Stimulated activated CD4-positive, alpha-beta T cell treated with anti-CD3 and anti-CD28 coated beads, Interleukin-12 subunit alpha, Interleukin-12 subunit beta, amount 100 ng/mL, for 48 hours (primary cell): ENCODE measurements at places on chromosomes 7 and 10.

DNA sequence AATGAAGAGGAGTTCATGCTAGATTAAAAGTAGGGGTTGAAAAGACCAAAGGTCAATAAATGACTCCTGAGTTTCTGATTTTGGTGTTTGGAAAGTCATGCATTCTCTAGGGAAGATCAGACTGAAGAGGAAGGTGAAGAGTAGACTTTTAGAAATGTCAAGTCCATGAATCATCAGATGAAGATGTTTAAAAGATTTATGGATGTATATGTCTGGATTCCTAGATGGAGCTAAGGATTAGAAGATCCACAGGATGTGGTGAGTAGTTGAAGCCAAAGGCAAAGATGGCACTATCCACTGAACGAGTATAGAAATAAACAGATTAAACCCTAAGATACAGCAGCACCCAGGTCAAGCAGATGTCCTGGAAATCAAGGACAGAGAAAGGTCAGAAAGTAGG is 298.5 kb downstream of the GPAM start:
- DNase-seq, result no peak

DNA sequence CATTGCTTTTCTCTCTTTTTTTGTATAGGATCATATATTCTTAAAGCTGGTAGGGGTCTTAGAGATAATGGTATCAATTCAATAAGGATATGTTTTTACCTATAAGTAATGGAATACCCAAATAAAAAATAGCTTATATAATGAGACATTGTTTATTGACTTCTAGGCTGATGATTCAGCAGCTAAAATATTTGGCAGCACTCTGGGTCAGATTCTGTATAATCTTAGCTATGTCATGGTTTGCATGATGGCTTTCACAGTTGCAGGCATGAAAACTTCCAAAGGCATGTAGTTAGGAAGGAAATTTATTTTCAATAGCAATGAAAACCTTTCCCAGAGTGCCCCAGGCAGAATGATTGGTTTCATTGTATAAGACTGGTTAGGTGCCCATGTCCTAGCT is 32.1 kb upstream of the A1CF start:
- no peak for DNase-seq

DNA sequence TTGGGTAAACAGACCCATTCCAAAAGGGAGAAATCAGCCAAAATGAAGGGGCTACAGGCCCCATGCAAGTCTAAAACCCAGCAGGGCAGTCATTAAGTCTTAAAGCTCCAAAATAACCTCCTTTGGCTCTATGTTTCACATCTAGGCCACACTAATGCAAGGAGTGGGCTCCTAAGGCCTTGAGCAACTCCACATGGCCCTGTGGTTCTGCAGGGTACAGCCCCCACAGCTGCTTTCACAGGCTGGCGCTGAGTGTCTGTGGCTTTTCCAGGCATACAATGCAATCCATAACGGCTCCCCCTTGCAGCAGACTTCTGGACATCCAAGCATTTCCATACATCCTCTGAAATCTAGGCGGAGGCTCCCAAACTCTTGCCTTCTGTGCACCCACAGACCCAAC is 9.0 kb downstream of the TMEM243 start:
- no peak for DNase-seq

DNA sequence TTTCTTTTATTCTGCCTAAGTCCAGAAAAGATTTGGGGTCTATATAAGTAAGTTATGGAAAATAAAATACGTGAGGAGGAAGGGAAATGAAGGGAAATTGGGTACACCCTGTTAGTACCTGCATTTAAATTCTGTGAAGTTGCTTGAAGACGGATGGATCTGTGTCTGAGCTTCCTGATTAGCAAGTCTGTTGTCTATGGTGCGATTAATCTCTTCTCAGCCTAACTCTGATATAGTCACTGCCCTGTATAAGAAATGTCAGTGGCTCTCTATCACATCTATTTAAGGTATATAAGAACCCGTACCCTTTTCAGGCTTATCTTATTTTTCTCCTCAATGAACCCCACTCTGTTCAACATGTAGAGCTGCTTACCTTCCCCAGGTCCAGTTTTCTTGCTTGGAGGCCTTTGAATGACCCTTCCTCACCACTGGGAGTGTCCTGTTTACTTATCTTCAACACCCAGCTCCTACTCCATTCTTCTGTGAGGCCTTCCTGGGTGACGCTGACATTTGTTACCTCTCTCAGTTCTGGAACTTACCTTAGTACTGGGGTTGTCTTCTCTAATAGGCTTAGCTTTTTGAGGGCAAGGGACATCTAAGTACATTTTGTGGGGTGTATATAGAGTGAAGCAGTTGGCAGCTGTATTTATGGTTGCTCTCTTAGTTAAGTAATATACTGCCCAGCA is 149.6 kb upstream of the PRPS1L1 start:
- no peak for DNase-seq

- DNase-seq, result no peak
Measured at GRCh38 chr7:1393421-1393820, 65.8 kb downstream of the MICALL2 start.

- no peak for DNase-seq
Measured at GRCh38 chr10:132399117-132400035, 2.4 kb downstream of the PWWP2B start.

DNA sequence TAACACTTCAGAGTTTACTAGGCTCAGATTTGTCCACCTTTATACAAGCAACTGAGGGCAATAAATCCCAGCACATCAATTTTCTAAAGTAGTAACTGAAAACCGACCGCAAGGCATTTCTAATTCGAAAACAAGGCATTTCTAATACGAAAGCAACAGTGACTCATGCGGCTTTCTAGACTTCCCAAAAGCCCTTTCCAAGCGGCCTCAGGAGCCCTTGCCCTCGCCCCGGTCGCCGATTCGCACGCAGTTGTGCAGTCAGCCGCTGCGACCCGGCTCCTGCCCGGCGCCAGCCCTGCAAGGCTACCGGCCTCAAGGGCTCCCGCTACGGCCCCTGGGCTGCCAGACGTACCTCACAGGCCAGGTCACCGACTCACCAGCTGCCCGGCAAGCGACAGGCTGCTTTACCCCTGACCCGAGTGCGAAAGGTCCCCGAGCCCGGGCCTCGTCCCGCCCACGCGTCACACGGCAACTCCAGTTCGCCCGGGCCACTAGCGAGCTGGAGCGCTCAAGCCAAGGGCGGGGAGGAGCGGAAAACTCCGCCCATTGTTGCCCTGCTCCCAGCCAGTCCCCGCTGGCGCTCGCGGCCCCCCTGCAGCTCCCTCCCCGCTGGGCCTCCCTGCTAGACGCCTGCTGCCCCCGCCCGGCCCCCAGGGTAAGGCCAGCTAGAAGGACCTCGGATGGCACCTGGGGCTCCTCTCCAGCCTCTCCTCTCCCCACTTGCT is 7.3 kb downstream of the NCOA4 start:
- DNase-seq, result peak; percentile 83

DNA sequence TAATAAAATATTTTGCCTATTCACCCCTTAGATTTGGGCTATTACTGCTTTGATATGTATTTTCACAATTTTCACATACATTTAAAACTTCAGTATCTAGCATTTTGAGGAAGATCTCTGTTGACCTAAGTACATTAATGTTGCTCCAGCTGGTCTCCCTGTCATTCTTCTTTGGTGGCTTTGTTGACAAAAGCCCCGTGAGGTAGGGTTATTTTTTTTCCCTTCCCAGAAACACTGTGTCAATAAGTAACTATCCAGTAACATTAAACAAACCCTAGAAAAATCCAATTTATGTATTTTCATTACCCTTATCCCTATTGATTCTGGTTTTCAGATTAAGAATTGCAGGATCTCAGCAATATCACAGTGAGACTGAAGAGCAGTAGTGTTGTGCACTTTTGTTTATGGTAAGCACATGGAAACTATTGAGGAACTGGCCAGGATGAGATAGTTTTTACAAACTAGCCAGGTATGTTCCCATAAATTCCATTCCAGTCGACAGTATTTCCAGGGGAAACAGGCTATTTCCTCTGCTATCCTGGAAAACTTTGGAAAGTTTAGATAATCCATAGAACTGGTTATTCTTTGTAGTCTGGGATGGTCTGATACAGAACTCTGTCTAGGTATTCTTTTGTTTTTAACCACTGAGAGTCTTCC is 198.2 kb downstream of the PON1 start:
- no peak for DNase-seq

DNA sequence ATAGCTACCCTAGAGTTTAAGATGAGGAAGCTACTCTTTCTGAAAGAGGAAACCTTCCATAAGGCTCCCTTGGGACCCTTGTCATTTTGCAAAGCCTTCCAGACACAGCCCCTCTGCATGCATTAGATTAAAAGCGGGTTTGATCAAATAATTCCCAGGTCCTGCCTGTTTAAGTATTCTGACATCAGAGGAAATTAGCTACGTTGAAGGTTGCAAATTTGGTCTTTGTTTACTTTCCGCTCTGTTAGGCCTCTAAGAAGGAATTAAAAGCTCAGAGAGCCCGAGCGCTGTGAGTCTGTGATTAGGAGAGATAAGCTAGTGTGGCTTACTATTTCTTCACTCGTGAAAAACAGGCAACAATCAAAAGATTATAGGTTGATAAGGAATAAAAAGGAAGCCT is 1.4 kb upstream of the THSD7A start:
- no peak for DNase-seq

- DNase-seq, result no peak
Measured at GRCh38 chr10:68502846-68503245, 24.5 kb downstream of the SLC25A16 start.

DNA sequence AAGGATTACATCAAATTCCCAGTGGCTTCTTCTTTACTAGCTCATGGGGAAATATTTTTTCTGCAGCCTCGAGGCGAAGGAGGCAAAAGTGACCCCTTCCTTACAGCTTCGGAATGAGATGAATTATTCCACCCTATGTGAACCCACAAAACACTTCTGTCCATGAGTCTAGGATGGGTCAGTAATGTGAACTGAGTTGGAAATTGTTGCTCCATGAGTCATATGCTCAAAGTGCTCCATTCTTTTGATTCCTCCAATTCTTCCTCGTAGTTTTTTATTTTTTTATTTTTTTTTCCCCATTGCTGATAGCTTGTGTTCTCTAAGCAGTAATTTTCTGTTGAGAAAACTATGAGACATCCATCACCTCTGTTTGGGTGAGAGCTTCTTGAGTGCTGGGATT is 31.7 kb upstream of the FAM204A start:
- DNase-seq, result no peak

DNA sequence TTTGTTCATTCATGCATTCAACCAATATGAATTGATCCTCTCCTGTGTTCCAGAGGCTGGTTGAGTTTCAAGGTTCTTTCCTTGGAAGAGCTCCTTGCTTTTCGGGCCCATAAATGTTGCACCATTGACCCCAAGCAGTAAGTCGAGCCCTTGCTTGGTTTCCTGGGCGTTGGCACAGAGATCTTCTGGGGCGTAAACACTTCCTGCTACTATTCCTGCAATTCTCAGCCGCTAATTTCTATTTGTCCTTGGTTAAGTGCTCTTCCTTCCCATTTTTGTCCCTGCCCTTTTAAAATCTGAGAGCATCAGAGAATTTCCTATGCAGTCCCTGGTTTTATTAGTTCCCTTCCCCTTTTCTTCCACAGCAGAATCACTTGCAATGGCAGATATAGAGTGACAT is 44.1 kb upstream of the ADRB1 start:
- no peak for DNase-seq

DNA sequence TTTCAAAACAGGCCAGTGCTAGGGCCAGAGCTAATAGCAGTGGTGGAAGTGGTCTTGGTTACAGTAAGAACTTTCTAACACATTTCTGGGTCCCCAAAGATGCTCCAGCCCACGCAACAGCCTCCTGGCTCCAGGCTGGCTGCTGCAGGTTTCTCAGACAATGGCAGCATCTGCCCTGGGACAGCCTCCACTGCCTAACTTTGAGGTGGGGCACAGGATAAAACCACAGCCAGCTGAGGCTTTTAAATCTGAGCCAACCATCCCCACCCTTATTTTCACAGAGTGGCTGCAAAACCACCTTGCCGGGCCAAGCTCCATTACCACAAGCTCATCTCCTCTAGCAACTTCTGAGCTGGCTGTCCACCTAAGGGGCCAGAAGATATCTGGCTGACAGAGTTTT is 84.8 kb downstream of the FAM53B start:
- DNase-seq, result no peak

- no peak for DNase-seq
Measured at GRCh38 chr7:15856311-15856710, 169.8 kb upstream of the MEOX2 start.

- DNase-seq, result no peak
Measured at GRCh38 chr10:133537546-133538545, 10.7 kb downstream of the CYP2E1 start.

DNA sequence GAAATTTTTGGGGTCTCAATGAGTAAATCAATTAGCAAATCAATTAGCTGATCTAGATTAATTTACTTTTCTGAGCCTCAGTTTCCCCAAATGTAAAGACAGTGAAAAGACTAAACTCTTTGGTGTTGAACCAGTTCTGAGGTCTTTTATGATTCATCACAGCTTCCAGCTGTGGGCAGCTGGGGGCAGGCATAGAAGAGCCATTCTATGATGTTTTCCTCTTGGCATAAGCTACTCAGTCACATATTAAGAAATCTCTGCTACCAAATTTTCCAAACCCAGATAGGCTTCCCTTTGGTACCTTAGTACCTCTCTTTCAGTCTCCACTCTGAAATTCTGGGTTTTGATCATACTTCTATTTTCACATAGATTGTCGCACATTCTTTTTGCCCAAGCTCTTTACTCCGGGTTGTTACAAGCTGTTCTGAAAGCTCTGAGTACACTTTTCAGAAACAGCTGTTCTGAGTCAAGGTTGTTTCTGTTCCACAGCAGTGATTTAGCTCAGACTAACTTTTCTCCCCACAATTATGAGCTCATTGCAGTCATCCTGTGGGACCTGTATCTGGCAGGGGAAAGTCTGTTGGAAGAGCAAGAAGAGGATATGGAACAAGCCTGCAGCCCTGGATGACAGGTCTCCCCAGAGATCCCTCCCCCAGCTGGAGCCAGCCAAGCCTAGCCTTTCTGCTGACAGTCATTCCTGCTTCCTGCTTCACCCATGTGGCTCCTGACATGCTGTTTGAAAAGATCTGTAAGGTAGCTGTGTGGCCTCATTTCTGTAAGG is 599.6 kb upstream of the GHITM start:
- no peak for DNase-seq

- DNase-seq, result no peak
Measured at GRCh38 chr7:102156867-102157266, 129.8 kb upstream of the SH2B2 start.

- DNase-seq, result no peak
Measured at GRCh38 chr7:117282239-117282812, 40.5 kb downstream of the WNT2 start.

DNA sequence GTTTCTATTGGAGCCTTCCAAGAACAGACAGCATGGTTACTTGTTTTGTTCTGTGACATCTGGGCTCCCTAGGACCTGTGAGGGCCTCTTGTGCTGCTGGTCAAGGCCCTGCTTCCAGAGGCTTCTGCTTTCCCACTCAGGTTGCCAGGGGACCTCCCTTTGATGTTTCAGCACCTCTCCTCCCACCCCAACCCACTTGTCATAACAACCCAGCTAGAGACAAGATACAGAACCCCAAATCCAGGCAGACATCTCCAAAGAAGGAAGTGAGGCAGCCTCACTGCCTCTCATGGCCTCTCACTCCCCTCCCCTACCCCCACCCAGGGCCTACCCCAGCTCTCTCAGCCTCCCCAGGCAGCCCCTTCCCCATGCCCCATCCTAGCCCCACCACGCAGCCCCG is 11.3 kb downstream of the NFKB2 start:
- no peak for DNase-seq
